Caki2 (cell line): ENCODE measurements at places on chromosomes 2 and 18. TPM values are rescaled to one million over a fixed set of nuclear protein-coding genes. Genes with fewer than 3 reads are reported as not detected.
A peak's percentile ranks its signal among the peaks of the same experiment; 100 is the strongest.

The APCDD1 gene
- total RNA-seq = 0.29 TPM in 1 of 2 replicates, not detected in the other

The KCNS3 gene
- total RNA-seq = 42.2 and 75.3 TPM in 2 replicates

The NEUROD1 gene
- total RNA-seq = not detected in 2 replicates

- DNase-seq = no peak
These were observed 142.1 kb upstream of the LYPD6 start for GRCh38 chr2:149188291-149188690.

- DNase-seq = no peak
These were observed 593.1 kb downstream of the TMX3 start for GRCh38 chr18:68121826-68122225.

- DNase-seq = no peak
These were observed 360.7 kb downstream of the TMX3 start for GRCh38 chr18:68354176-68354575.

DNA sequence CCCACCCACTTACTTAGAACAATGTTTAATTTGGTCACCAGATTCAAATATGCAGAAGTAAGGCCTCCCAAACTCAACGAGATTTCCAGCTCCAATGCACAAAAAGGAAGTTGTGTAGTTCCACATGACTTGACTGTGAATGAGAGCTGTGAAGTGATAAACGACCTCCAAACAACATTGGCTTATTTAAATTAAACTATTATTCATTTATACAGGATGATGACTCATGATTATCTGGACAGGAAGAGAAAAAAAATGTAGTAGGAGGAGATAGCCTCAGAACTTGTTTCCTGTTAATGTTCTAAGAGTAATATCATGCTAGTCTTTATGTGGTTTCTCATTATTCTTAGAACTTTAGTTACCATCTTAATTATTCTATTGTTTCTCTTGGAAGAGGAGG is 237.3 kb downstream of the C1D start:
- peak; percentile 63 for DNase-seq

- no peak for DNase-seq
These were observed 284.6 kb upstream of the CCDC68 start for GRCh38 chr18:55243857-55244256.

GRCh38 chr2:102708847-102709559 is 52.8 kb upstream of the TMEM182 start:
- DNase-seq = no peak

- DNase-seq = no peak
These were observed 64.5 kb upstream of the AMMECR1L start for GRCh38 chr2:127950264-127950663.

- DNase-seq = no peak
These were observed 6.0 kb downstream of the MRPL30 start for GRCh38 chr2:99187011-99187410.
